ENCODE measurements at places on chromosomes 5 and 9.

DNA sequence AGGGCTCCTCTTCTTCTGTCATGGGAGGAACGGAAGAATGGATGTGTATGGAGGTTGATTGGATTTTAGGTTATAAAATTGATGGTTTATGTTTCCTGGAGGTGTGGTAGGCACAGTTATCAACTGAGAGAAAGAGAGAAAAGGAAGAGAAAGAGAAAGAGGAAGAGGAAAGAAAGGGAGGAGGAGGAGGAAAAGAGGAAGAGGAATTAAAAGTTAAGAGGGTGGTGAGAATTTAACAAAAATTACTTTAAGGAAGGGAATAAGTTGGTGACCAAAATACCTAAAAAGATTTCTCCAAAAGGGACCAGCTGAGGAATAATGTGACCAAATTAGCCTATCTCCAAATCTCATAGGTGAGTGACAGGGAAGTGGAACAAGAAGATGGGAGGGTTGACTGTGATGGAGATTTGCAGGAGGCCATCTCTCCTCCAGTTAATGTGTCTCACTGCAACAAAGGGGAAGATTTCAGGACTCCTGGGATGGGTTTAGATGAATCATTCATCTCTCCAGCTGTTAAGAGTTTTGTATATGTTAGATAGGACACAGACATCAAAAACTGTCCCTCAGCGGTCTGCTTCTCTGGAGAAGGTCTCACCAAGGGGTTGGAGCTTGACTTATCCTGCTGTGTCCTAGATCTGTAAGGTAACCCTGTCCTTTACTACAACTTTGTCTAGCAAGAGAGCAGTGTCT is 76.0 kb upstream of the TMC1 start:
- no peak for DNase-seq

- no peak for DNase-seq
These were observed 26.5 kb upstream of the MTMR12 start for GRCh38 chr5:32339198-32339597.

GRCh38 chr9:27540502-27540901 is 10.9 kb upstream of the MOB3B start:
- no peak for DNase-seq

- DNase-seq: no peak
These were observed 3.4 kb downstream of the CCNI2 start for GRCh38 chr5:132750471-132751230.

- no peak for DNase-seq
These were observed 639.4 kb downstream of the SEMA5A start for GRCh38 chr5:8906303-8906967.

DNA sequence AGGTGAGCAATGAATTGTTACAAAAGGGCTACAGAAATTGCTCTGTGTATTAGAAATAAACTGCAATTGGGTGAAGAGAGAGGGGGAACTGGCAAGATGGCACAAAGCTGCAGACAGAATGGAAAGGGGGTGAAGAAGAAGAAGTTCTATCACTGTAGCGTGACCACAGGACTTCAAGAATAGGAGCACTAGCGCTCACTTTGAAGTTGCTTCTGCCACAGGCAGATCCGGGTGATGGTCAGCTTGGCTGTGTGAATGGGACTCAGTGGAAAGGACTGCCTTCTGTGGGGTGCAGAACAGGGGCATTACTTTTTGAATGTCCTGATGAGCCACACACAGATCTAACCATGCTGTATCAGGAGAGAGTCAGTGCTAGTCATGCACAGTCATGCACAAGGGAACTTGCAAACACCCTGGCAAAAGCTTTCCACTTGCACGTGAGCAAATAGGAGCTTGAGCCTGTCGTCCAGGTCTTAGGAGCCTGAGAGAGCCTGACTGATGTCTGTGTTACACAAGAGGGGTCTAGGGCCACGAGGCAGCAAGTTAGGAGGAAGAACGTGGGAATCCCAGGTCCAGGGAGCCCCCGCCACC is 16.3 kb downstream of the IL5 start:
- no peak for DNase-seq

Data from DMS 273 treated with DMSO at 0.1 percent for 48 hours (cell line).